ENCODE measurements at places on chromosomes 5 and 9. TPM values are rescaled to one million over a fixed set of nuclear protein-coding genes. Genes with fewer than 3 reads are reported as not detected.

DNA sequence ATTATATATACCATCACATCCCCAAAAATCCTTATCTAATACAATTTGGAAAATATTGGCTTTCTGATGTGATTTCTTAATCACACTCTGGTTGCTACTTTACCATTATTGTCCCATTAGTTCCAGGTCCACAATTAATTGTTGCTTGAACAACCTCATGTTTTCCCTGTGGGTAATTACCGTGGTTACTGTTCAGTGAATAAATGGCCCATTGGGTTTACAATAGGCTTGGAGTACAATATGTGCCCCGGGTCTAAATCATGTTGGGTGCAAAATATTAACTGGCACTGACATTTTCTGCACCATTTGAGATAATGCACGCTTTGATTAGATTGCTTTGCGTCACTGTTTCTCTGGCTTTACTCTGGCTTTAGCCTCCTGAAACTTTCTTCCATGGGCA, 163.7 kb downstream of the GABBR2 start:
- DNase-seq = no peak
- H3K27ac ChIP-seq = no peak overlapping the region
- peaks cover 2% of the 10 kb centered on the region for H3K4me1 ChIP-seq
- no peaks in the 10 kb centered on the region for H3K27me3 ChIP-seq
- no peaks in the 10 kb centered on the region for H3K36me3 ChIP-seq

- H3K27me3 ChIP-seq = no peaks in the 10 kb centered on the region
- H3K27ac ChIP-seq = peak overlapping the region; percentile 94
- H3K4me3 ChIP-seq = peak overlapping the region; percentile 67
These were observed 6.0 kb downstream of the B4GALT1 start for GRCh38 chr9:33161011-33161588.

DNA sequence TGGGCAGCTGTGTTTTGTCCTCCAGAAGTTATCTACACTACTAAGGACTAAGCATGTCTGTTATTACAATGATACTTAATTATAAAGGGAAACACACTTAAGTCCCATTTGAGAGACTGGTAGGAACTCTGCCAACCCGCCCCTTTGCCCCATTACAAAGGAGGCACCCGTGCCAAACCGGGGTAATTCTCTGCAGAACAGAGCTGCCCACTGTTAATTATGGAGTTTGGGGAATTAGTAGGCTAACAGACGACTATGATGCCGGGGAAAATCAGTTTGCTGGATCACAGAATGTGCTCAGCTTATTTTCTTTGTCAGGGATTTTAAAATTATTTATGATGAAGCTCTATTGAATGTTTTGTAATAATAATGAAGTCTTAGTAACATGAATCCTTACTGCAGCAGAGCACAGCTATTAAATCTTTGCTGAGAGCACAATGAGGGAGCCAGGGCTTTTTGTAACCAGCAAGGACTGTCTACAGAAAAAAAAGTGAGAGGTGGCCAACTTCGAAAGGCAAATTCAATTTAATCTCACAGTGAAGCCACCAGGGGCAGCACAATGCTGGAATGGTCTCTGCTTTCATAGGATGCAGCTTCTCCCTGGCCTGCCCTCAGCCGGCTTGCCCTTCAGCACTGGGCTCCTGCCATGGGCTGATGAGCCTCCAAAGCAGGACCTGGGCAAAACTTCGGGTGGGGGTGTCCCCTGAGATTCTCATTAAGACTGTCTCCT, 134.5 kb downstream of the GNAQ start:
- peaks cover 23% of the 10 kb centered on the region for H3K4me1 ChIP-seq
- no peaks in the 10 kb centered on the region for H3K27me3 ChIP-seq
- H3K27ac ChIP-seq = no peak overlapping the region
- H3K36me3 ChIP-seq = peaks cover 25% of the 10 kb centered on the region
- no peak for DNase-seq

DNA sequence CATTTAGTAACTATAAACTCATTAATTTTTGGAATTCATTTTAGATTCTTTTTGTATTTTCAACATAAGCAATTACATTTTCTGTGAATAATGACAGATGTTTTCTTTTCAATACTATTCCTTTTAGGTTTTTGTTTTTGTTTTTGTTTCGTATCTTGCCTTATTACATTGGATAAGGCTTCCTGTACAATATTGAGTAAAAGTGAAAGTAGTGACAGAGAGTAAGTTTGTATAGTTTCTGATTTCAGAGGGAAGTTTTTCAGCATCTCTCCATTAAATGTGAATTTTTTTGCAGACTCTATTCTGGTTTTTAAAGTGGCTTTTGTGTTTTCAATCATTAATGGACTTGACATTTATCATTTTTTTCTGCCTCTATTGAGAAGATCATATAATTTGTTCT, 12.8 kb upstream of the CAMK4 start:
- peak overlapping the region; percentile 46 for H3K4me3 ChIP-seq
- H3K4me1 ChIP-seq = peaks cover 7% of the 10 kb centered on the region
- no peak overlapping the region for H3K27ac ChIP-seq
- H3K27me3 ChIP-seq = no peaks in the 10 kb centered on the region
- no peak for DNase-seq
- H3K36me3 ChIP-seq = peaks cover 5% of the 10 kb centered on the region

GRCh38 chr5:65812648-65813047, 90.6 kb downstream of the NLN start:
- no peak for DNase-seq
- H3K27me3 ChIP-seq = no peaks in the 10 kb centered on the region
- H3K36me3 ChIP-seq = peaks cover 34% of the 10 kb centered on the region
- H3K4me3 ChIP-seq = no peak overlapping the region
- no peak overlapping the region for H3K27ac ChIP-seq
- H3K4me1 ChIP-seq = peaks cover 4% of the 10 kb centered on the region

DNA sequence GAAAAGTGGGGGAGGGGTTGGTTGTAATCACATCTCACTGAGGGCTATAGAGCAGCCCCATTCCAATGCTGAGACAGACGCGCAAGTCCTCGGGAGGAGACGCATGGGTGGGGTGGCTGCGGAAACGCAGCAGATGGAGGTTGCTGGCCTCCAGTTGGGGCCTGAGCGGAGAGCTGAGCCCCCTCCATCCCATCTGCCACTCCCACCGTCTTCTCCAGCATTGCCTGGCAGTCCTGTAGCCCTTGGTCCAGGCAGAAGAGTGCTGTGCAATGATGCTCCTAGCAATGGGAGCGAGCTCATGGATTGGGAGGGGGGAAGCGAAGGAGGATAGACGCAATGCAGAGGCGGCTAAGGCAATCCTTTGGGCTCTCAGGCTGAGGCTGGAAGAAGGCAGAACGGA, 79.4 kb upstream of the GLRA1 start:
- no peaks in the 10 kb centered on the region for H3K27me3 ChIP-seq
- no peak for DNase-seq
- peaks cover 6% of the 10 kb centered on the region for H3K4me1 ChIP-seq
- no peak overlapping the region for H3K4me3 ChIP-seq
- H3K27ac ChIP-seq = no peak overlapping the region

DNA sequence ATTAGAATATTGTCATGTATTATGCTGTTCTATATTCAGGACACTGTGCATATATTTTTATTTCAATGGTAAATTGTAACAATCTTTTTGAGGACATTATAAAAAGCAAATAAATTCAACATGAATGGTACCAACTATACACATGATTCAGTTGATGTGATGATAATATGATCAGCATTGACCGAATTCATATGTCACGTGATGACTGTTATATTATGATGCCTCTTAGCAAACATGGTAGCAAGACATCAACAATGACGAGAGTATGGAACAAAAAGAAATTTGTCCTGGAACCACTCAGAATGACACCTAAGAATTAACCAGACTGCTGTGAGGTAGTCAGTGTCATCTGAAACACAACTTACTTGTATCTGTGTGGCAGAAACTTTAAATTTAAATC, 161.5 kb upstream of the OR13F1 start:
- no peak overlapping the region for H3K27ac ChIP-seq
- H3K36me3 ChIP-seq = no peaks in the 10 kb centered on the region
- H3K4me1 ChIP-seq = no peaks in the 10 kb centered on the region
- no peak for DNase-seq
- peaks cover 1% of the 10 kb centered on the region for H3K27me3 ChIP-seq

DNA sequence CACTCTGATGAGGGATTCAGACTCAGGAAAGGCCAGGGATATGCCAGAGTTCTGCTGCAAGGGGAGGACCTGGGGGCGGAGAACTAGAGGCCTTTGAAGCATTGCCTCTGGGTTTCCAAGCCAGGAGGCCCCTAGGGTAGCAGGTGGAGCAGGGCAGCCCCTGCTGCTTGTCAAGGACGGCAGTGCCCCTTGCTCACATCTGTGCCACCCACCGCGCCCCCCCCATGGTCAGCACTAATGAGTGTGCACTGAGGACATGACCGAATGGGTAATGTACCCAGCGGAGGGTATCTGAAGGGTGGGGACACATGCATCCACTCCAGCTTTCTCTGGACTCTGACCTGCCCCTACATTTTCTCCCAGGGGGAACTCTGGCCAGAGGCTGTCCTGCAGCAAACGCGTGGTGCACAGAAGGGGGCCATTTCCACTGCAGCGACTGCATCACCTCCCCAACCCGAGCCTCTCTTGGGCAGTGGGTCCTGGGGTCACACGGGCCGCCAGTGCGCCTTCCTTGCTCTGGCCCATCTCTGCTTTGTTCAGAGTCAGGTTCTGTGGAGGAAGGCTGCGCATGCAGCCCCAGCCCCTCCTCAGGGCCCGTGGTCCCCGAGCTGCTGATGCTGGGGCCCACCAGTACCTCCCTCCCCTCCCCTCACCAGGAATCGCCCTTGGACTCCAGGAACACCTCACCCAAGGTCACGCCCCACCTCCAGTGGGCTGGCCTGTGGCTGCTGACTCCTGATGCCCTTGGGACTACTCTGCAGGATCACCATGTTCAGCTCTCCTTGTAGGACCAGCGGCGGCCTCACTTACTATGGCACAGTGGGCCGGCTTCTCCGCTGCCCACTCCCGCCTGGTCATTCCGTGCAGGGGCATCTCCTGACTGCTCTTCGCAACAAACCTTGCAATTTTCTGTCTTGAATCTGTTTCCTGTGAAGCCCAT, 31.2 kb downstream of the STC2 start:
- DNase-seq = no peak
- H3K4me3 ChIP-seq = no peak overlapping the region
- H3K27ac ChIP-seq = no peak overlapping the region
- H3K36me3 ChIP-seq = no peaks in the 10 kb centered on the region
- H3K4me1 ChIP-seq = peaks cover 13% of the 10 kb centered on the region
- H3K27me3 ChIP-seq = peaks cover 48% of the 10 kb centered on the region

MIER3 gene
- total RNA-seq = 34.3 TPM

POC5 gene
- 17.2 TPM for total RNA-seq

BHMT2 gene
- not detected for total RNA-seq

SPINK6 gene
- not detected for total RNA-seq

FBXL7 gene
- total RNA-seq = not detected

KCNV2 gene
- not detected for total RNA-seq
